Heart left ventricle (tissue), 16 donors: ENCODE measurements at places on chromosomes 12 and 14. TPM values are rescaled to one million over a fixed set of nuclear protein-coding genes. Genes with fewer than 3 reads are reported as not detected.

A2ML1 gene
- not detected for total RNA-seq

- peak overlapping the region; percentile 99 for H3K27ac ChIP-seq
- peaks cover 11% of the 10 kb centered on the region for H3K36me3 ChIP-seq
- DNase-seq, result peak; percentile 42
- peaks cover 47% of the 10 kb centered on the region for H3K4me1 ChIP-seq
These were observed 972 bp downstream of the SAMD4A start for GRCh38 chr14:54567639-54568561.

MDGA2 gene
- total RNA-seq, result not detected

GRCh38 chr12:132131952-132132351 is 12.2 kb downstream of the DDX51 start:
- no peak overlapping the region for H3K4me3 ChIP-seq
- no peak overlapping the region for H3K27ac ChIP-seq
- H3K27me3 ChIP-seq, result no peaks in the 10 kb centered on the region
- no peak for DNase-seq

TCP11L2 gene
- 69.4 TPM for total RNA-seq

NT5DC3 gene
- 3.4 TPM for total RNA-seq

CCDC184 gene
- 0.54 TPM for total RNA-seq

DNA sequence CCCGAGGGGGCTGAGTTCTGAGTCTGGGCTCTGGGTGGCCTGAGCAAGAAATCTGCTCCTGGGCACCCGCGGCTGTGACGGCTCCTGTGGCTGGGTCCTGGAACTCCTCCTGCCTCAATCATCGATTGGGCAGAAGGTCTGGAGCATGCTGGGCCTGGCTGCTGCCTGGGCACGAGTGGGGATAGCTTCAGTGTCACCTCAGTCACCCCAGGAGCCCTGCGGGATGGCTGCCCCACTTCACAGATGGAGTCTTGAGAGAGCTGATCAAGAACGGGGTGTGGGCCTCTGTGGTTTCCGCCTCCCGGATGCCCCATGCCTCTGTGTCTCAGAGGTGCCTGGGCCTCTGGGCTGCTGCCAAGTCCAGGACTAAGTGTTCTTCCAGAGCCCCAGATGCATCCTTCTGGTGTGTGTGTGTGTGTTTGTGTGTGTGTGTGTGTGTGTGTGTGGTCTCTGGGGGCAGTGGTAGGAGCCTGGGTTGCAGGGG is 185.6 kb upstream of the C14orf180 start:
- DNase-seq, result peak; percentile 74
- H3K27ac ChIP-seq, result peak overlapping the region; percentile 81
- H3K4me3 ChIP-seq, result no peak overlapping the region

TTC6 gene
- total RNA-seq, result not detected

KRT74 gene
- not detected for total RNA-seq

ACTR10 gene
- 86.9 TPM for total RNA-seq

GRCh38 chr14:104876251-104876699 is 11.2 kb downstream of the CEP170B start:
- no peaks in the 10 kb centered on the region for H3K27me3 ChIP-seq
- H3K4me3 ChIP-seq, result no peak overlapping the region
- peak; percentile 44 for DNase-seq
- no peaks in the 10 kb centered on the region for H3K36me3 ChIP-seq
- peaks cover 5% of the 10 kb centered on the region for H3K4me1 ChIP-seq
- no peak overlapping the region for H3K27ac ChIP-seq

CCDC198 gene
- not detected for total RNA-seq

- peaks cover 2% of the 10 kb centered on the region for H3K4me1 ChIP-seq
- H3K27ac ChIP-seq, result peak overlapping the region; percentile 92
- peak; percentile 89 for DNase-seq
- no peak overlapping the region for H3K4me3 ChIP-seq
- no peaks in the 10 kb centered on the region for H3K36me3 ChIP-seq
- H3K27me3 ChIP-seq, result no peaks in the 10 kb centered on the region
These were observed 198.7 kb upstream of the EEA1 start for GRCh38 chr12:93127582-93128331.

CTSG gene
- total RNA-seq, result 0.73 TPM

DNA sequence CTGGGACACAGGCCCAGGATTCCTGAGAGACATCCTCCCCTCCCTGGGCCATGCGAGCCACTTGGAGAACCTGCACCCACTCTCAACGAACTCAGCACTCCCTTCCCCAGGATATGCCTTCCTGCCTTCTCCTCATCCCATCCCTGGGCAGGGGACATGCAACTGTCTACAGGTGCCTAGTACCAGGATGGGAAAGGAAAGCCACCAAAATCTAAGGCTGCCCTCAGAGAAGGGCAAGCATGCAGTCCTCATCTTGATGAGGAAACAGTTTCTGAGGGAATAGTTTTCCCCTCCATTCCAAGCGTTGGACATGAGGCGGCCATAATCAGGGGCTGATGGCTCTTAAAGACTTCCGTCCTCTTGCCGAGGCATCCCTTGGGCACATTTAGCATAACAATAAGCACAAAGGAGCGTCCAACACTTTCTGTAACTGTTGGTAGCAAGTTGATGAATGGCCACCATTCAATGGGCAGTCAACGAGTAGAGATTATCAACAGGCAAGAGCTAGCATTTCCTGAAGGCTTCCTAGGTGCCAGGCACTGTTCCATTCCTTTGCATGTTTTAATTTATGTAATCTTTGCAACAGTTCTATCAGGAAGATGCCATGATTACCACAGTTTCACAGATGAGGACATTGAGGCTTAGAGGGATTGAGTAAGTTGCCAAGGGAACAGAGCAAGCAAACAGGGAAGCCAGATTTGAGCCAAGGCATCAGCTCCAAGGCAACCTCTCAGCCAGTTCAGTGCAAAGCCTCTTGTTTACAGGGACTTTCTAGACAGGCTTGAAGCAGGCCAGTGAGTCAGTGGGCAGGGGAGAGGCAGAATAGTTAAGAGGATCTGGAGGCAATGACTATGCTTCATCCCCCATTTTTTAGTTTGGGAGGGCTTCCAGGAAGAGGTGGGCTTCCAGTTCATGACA is 105.1 kb downstream of the SINHCAF start:
- H3K27me3 ChIP-seq, result no peaks in the 10 kb centered on the region
- H3K27ac ChIP-seq, result no peak overlapping the region
- no peaks in the 10 kb centered on the region for H3K36me3 ChIP-seq
- no peak overlapping the region for H3K4me3 ChIP-seq
- DNase-seq, result no peak
- H3K4me1 ChIP-seq, result no peaks in the 10 kb centered on the region

PLCZ1 gene
- total RNA-seq, result not detected

PHLDA1 gene
- 22.2 TPM for total RNA-seq

NCKAP5L gene
- total RNA-seq, result 22.5 TPM

- H3K4me1 ChIP-seq, result no peaks in the 10 kb centered on the region
- DNase-seq, result no peak
- H3K36me3 ChIP-seq, result no peaks in the 10 kb centered on the region
These were observed 62.4 kb upstream of the MED13L start for GRCh38 chr12:116339800-116340371.

PPP2R5E gene
- total RNA-seq, result 21.5 TPM

RASSF9 gene
- 7.0 TPM for total RNA-seq

- no peak overlapping the region for H3K4me3 ChIP-seq
- H3K27ac ChIP-seq, result no peak overlapping the region
- H3K27me3 ChIP-seq, result no peaks in the 10 kb centered on the region
- H3K4me1 ChIP-seq, result no peaks in the 10 kb centered on the region
- H3K36me3 ChIP-seq, result no peaks in the 10 kb centered on the region
These were observed 650.1 kb upstream of the USP15 start for GRCh38 chr12:61610143-61610542.

TRHDE gene
- total RNA-seq, result 0.13 TPM

KRT73 gene
- not detected for total RNA-seq

DNA sequence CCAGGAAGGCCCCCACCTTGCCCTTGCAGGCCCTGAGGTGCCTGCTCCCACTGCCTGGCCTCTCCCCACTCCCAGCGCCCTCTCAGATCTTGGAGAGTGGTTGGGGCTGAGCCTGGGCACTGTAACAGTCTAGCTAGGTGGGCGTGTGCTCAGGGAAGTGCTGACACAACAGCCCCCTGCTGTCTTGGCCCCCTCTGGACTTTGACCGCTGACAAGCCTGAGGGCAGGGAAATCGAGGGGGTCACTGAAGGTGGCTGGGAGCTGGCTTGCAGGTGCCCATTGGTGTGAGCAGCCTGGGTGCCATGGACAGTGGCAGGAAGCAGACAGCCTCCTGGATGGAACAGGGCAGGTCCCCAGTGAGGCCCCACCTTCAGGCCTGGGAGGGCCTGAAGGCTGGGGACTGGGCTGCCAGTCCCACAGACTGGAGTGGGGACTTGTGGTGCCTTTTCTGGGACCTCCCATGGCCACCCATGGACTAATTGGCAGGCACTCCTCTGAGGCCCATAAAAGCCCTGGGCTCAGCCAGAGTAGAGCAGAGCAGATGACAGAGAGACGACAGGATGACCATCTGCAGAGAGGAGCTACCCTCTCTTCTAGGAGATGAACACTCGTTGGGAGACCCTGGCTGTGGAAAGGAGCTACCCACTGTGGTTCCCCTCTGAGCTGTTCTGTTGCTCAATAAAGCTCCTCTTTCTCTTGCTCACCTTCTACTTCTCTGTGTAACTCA is 158.6 kb upstream of the SLC38A2 start:
- no peaks in the 10 kb centered on the region for H3K36me3 ChIP-seq
- H3K4me1 ChIP-seq, result peaks cover 17% of the 10 kb centered on the region
- DNase-seq, result no peak
- H3K4me3 ChIP-seq, result no peak overlapping the region
- no peak overlapping the region for H3K27ac ChIP-seq
- no peaks in the 10 kb centered on the region for H3K27me3 ChIP-seq

BCL11B gene
- total RNA-seq, result not detected

GRCh38 chr14:61106959-61107641 is 126.1 kb downstream of the SLC38A6 start:
- H3K36me3 ChIP-seq, result no peaks in the 10 kb centered on the region
- H3K27ac ChIP-seq, result no peak overlapping the region
- DNase-seq, result peak; percentile 50
- no peaks in the 10 kb centered on the region for H3K4me1 ChIP-seq
- H3K27me3 ChIP-seq, result no peaks in the 10 kb centered on the region

DNA sequence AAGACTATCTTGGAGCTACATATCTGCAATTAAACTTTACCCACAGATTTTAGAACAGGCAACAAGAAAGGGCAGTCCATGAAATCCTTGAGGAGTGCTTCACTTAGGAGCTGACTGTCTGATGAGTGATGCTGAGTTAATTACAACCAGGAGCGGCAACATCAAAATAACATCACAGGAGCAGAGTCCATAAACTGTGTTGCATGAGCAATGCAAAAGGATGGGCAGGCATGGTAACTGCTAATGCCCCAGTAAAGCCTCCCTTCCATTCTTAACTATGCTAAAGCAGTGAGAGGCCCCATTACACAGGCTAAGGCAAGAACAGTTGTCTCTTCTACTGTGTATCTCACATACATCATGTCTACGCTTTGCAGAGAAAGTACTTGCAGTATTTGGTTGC is 156.6 kb downstream of the PAX9 start:
- H3K27me3 ChIP-seq, result no peaks in the 10 kb centered on the region
- no peak overlapping the region for H3K4me3 ChIP-seq
- DNase-seq, result no peak
- no peaks in the 10 kb centered on the region for H3K36me3 ChIP-seq
- no peaks in the 10 kb centered on the region for H3K4me1 ChIP-seq

- H3K27ac ChIP-seq, result peak overlapping the region; percentile 99
- peaks cover 22% of the 10 kb centered on the region for H3K4me1 ChIP-seq
- no peaks in the 10 kb centered on the region for H3K27me3 ChIP-seq
- H3K36me3 ChIP-seq, result peaks cover 27% of the 10 kb centered on the region
- DNase-seq, result no peak
These were observed 934 bp upstream of the TAPBPL start for GRCh38 chr12:6450869-6451347.

GRCh38 chr12:65570451-65571130 is 253.7 kb upstream of the HMGA2 start:
- H3K27ac ChIP-seq, result no peak overlapping the region
- H3K36me3 ChIP-seq, result no peaks in the 10 kb centered on the region
- no peak for DNase-seq
- no peak overlapping the region for H3K4me3 ChIP-seq
- H3K4me1 ChIP-seq, result peaks cover 5% of the 10 kb centered on the region
- no peaks in the 10 kb centered on the region for H3K27me3 ChIP-seq

ERP27 gene
- total RNA-seq, result not detected
